Nucleus accumbens (tissue), 56 donors: ENCODE measurements at places on chromosomes 1 and 21.
A peak's percentile ranks its signal among the peaks of the same experiment; 100 is the strongest.

DNA sequence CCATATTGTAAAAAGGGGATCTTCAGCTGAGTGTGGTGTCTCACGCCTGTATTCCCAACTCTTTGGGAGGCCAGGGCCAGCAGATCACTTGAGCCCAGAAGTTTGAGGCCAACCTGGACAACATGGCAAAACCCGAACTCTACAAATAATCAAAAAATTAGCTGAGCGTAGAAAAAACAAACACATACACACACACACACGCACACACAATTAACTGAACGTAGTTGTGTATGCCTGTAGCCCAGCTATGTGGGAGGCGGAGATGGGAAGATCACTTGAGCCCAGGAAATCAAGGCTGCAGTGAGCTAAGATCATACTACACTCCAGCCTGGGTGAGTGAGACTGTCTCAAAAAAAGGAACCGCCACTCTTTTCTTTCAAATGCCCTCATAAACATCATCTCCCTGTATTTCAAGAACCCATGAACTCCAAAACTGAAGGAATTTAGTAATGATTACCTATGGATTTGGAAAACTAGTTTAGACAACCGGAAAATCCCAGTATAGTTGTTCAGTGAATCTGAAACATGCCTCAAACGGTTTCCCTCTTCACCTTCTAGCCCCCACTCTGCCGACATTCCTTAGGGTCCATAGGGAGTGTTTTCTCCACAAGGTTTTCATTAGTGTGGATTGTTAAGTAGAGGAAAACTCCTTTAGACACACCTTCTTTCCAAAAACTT is 4.5 kb downstream of the TXNIP start:
- no peak for DNase-seq

DNA sequence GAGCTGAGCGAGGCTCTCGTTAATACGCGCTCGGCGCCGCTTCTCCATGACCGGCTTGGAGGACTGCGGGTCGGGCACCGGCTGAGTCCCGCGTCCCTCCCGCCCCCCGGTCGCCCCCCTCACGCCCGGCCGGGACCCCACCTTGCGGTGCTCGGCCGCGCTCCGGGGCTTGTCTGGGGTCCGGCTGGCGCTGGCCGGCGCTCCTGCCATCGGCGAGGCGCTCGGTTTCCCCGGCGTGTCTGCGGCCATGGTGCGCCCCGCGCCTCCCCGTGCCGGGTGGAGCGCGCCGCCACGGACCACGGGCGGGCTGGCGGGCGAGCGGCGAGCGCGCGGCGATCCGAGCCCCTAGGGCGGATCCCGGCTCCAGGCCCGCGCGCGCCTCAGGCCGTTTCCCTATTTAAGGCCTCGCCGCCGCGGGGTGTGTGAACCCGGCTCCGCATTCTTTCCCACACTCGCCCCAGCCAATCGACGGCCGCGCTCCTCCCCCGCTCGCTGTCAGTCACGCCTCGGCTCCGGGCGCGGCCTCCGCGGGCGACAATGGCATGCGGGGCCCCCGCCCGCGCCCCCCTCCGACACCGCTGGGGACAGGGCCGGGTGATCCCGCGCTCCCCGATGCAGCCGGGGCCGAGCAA is at the start of gene HES4:
Gene HES4 (minus strand): TSS at position 373 of the 632 bp plus-strand sequence. CDS start 124 bp downstream, at position 249.
- peak; percentile 60 for DNase-seq

- DNase-seq = no peak
Observed at GRCh38 chr1:243957141-243957540, 93.9 kb upstream of the ZBTB18 start.

DNA sequence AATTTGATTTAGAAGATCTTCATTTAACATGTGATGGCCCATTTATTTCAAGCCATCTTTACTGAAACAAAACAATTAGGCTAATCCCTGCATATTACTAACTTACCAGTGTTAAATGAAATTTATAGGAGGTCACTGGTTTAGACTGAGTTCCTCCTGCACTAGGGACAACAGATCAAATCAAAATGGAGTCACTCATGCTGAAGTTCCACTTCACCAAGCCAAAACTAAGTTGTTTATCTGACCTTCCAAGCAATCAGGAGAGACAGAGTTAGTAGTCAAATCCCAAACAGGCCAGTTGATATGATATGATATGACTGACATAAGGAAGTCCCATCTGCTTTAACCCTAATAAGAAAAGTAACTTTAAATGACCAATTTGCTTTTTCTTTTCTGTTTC is 4.8 kb downstream of the LYST start:
- no peak for DNase-seq

GRCh38 chr1:228650141-228650540 is 85.1 kb upstream of the RHOU start:
- no peak for DNase-seq

GRCh38 chr1:34086561-34086960 is 78.5 kb downstream of the CSMD2 start:
- no peak for DNase-seq

- no peak for DNase-seq
Observed at GRCh38 chr1:11693024-11693590, 1.6 kb downstream of the DRAXIN start.

- DNase-seq = no peak
Observed at GRCh38 chr1:70718086-70718630, 307.1 kb downstream of the CTH start.

- DNase-seq = no peak
Observed at GRCh38 chr1:38269923-38270848, 223.6 kb upstream of the POU3F1 start.

DNA sequence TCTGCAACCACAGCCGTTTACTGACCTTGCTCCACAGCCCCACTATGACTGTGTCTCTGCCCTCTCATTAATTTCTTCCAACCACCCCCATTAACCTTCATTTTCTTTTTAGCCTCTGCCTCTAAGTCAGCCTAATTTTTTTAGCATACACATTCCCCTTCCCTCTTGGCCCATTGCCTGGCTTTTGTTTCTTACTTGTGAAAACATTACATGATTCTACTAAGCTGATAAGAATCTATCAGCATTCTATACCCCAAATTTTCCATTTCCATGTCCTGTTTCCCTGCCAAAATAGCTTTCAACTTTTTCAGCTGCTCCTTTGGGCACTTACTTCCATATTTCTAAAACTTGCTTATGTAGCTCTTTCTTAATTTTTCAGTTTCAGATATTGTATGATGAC is 79.8 kb downstream of the PCP4 start:
- DNase-seq = no peak

DNA sequence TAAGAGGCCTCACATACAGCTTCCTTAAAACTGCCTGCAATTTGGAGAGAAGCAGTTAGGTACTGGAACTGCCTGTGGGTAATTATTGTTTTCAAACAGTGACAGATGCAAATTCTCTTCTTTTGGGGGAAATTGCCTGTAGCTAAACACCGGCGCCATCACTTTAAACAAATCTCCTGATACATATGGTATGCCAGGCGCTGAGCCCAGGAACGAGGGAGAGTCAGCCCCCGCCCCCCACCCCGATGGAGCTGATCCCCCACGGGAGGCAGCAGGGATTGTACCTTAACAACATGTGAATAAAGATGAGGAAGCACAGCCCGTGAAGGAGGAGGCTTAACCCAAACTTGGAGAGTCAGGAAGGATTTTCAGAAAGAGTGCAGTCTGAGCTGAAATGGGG is 7.1 kb downstream of the TMEM51 start:
- DNase-seq = no peak

GRCh38 chr21:44890338-44890931 is 16.9 kb upstream of the PTTG1IP start:
- no peak for DNase-seq
